NCI-H345 (cell line): ENCODE measurements at places on chromosomes 7 and 10.

DNA sequence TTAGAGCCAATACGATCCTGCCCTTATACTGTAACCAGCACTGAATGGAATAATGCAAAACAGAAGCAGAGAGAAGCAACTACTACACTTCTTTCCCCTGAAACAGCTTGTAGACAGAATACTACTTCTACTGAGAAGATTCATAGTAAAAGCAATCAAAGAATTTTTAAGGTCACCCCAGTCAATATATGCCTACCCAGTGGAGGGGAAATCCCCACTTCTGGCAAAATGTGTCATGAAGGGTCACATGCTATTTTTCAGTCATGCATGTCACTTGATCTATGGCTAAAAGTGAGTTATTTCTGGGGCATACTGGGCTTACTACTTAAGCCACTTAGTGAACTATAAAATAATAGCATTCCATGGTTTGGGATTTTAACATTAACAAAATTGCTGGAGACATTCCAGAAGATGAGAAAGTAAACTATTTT lies 25.6 kb downstream of the IRF5 start:
- DNase-seq: no peak

DNA sequence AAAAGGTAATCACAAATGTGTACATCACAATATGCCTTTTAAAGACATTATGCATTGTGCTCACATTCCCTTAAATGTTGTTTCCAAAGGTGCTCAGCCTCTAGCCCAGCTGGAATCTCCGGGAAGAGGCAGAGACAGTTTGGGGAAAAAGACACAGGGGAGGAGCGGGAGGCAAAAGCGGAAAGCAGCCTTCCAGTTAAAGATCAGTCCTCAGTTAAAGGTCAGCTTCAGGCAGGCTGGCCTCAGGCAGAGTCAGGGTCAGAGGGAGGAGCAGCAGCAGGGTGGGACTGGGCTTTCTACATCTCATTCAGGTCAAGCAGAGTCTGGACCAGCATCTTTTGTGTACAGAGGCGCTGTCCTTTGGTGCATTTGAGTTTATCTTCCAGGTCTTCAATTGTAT lies 18.6 kb downstream of the ST7 start:
- no peak for DNase-seq

- no peak for DNase-seq
These were observed 186.9 kb upstream of the MGMT start for GRCh38 chr10:129280155-129280502.

GRCh38 chr7:101243646-101244374 lies 1.1 kb downstream of the FIS1 start:
- DNase-seq: no peak
